Astrocyte (in vitro differentiated cells and primary cell): ENCODE measurements at places on chromosomes 11 and 22. TPM values are rescaled to one million over a fixed set of nuclear protein-coding genes. Genes with fewer than 3 reads are reported as not detected.

Gene POU2AF2
- not detected in 2 replicates for total RNA-seq

Gene SMDT1
- total RNA-seq, result 29.3 and 31.1 TPM in 2 replicates

Gene PRG3
- not detected in 2 replicates for total RNA-seq

Gene MMP12
- not detected in 2 replicates for total RNA-seq

Gene AIFM3
- total RNA-seq, result 0.48 and 0.67 TPM in 2 replicates

Gene C11orf87
- total RNA-seq, result 0.07 TPM in 1 of 2 replicates, not detected in the other

Gene SCT
- total RNA-seq, result 2.0 and 4.0 TPM in 2 replicates

Gene BRD1
- 30.0 and 32.4 TPM in 2 replicates for total RNA-seq

Gene HBE1
- total RNA-seq, result not detected in 2 replicates

Gene DLG2
- 1.8 and 2.8 TPM in 2 replicates for total RNA-seq

Gene HEPN1
- total RNA-seq, result not detected in 2 replicates

Gene OR52I2
- not detected in 2 replicates for total RNA-seq

Gene NUP98
- 81.2 and 84.2 TPM in 2 replicates for total RNA-seq

Gene FAM83F
- total RNA-seq, result 0.79 and 0.82 TPM in 2 replicates

Gene GAL
- 23.4 and 26.3 TPM in 2 replicates for total RNA-seq

Gene P2RY6
- total RNA-seq, result 0.14 and 0.75 TPM in 2 replicates

Gene AP2A2
- total RNA-seq, result 105 and 110 TPM in 2 replicates

Gene USH1C
- not detected in 2 replicates for total RNA-seq

Gene CBX7
- 1.2 and 1.4 TPM in 2 replicates for total RNA-seq

Gene KCNK4
- 0.52 TPM in 1 of 2 replicates, not detected in the other for total RNA-seq

Gene PGR
- total RNA-seq, result 0.17 and 0.18 TPM in 2 replicates

Gene IGSF22
- total RNA-seq, result 0.05 TPM in 1 of 2 replicates, not detected in the other

Gene OR51I1
- not detected in 2 replicates for total RNA-seq

Gene NUDT8
- total RNA-seq, result 3.0 and 4.5 TPM in 2 replicates

Gene ANKK1
- 0.19 TPM in 1 of 2 replicates, not detected in the other for total RNA-seq

Gene ELF5
- not detected in 2 replicates for total RNA-seq

Gene VPREB3
- total RNA-seq, result 0.50 TPM in 1 of 2 replicates, not detected in the other

Gene XPNPEP3
- total RNA-seq, result 21.8 and 24.9 TPM in 2 replicates

Gene GATD1
- total RNA-seq, result 51.9 and 60.0 TPM in 2 replicates

Gene UBQLNL
- 0.27 TPM in 1 of 2 replicates, not detected in the other for total RNA-seq

Gene HEPACAM
- 0.19 TPM in 1 of 2 replicates, not detected in the other for total RNA-seq

Gene XKR3
- total RNA-seq, result not detected in 2 replicates

Gene GTSE1
- total RNA-seq, result 2.4 and 4.1 TPM in 2 replicates

Gene TRIM34
- total RNA-seq, result 1.2 and 4.6 TPM in 2 replicates

Gene OR8G1
- total RNA-seq, result not detected in 2 replicates

Gene GRM5
- 0.30 and 0.70 TPM in 2 replicates for total RNA-seq

Gene CCDC179
- not detected in 2 replicates for total RNA-seq

Gene RASGRP2
- 3.9 and 5.4 TPM in 2 replicates for total RNA-seq

Gene KLHL35
- 0.77 and 0.87 TPM in 2 replicates for total RNA-seq

Gene SCGB1A1
- total RNA-seq, result not detected in 2 replicates

Gene APLNR
- total RNA-seq, result 0.07 TPM in 1 of 2 replicates, not detected in the other

Gene RAG1
- 2.0 and 3.2 TPM in 2 replicates for total RNA-seq

Gene TMEM151A
- 1.8 and 2.0 TPM in 2 replicates for total RNA-seq

Gene TBX10
- total RNA-seq, result not detected in 2 replicates

Gene IL18
- 2.1 and 5.3 TPM in 2 replicates for total RNA-seq

Gene ELMOD1
- total RNA-seq, result 0.34 and 0.52 TPM in 2 replicates

Gene BTBD18
- not detected in 2 replicates for total RNA-seq

Gene ART5
- total RNA-seq, result 4.1 and 8.3 TPM in 2 replicates

Gene MRPL11
- total RNA-seq, result 30.0 and 33.1 TPM in 2 replicates

Gene NAALAD2
- total RNA-seq, result 1.8 and 3.1 TPM in 2 replicates

Gene OR52N5
- not detected in 2 replicates for total RNA-seq

Gene C11orf91
- not detected in 2 replicates for total RNA-seq

Gene LMNTD2
- 2.5 and 2.8 TPM in 2 replicates for total RNA-seq

Gene BARX2
- not detected in 2 replicates for total RNA-seq

Gene UCP2
- 57.9 and 83.0 TPM in 2 replicates for total RNA-seq
